ENCODE measurements at places on chromosomes 11 and 22.

DNA sequence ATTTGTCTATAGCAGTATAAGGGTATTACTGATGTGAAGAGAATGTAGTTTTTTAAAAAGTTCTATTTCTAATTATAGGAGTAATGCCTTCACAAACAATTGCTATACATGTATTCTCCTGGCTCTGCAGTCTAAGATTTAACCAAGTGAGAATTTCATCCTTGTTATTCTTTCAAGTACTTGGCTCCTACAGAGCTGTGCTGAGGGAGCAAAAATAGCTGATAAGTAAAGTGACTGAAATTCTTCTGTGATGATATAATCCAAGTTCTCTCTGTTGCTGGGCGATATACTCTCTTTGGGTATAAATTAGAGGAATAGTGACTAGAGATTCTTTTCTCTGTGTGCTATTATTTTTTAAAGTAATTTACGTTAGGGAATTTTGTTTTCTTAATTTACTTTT, 68.0 kb downstream of the PGR start:
- DNase-seq, result no peak

DNA sequence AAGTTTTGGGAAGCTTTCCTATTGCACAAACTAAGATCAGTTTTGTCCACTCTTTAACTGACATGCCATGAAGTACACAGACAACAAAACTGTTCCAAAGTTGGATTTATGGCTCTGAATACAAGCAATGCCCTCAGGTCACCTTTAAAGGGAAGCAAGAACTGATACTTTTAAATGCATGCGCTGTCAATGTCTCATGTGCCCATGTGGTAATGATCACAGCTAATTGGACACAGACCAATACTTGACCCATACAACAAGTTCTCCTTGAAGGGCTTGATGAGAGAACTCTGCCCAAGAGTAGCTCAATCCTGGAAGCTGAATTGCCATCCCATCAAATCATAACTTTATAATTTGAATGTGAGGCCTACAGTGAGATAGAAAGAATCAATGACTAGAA, 624.9 kb downstream of the ETS1 start:
- DNase-seq, result no peak

GRCh38 chr11:36057379-36058042, 113.6 kb downstream of the LDLRAD3 start:
- no peak for DNase-seq

DNA sequence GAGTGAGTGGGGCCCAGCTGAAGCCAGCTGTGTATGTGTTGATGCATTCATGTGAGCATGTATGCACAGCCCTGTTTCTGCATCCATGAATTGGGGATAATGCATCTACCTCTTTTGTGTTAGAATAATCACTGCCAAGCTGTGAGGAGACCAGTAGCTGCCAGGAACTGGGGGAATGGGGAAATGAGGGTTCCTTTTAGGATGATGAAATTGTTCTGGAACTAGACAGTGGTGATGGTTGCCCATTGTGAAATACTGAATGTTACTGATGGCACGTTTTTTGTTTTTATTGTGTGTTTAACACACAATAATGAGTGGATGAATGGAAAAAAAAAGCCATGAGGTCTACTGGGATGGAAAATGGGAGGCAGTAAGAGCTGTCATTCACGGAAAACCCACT, 45.3 kb upstream of the WNT11 start:
- DNase-seq, result no peak

- no peak for DNase-seq
Measured at GRCh38 chr22:40009951-40010671, 15.4 kb downstream of the FAM83F start.

DNA sequence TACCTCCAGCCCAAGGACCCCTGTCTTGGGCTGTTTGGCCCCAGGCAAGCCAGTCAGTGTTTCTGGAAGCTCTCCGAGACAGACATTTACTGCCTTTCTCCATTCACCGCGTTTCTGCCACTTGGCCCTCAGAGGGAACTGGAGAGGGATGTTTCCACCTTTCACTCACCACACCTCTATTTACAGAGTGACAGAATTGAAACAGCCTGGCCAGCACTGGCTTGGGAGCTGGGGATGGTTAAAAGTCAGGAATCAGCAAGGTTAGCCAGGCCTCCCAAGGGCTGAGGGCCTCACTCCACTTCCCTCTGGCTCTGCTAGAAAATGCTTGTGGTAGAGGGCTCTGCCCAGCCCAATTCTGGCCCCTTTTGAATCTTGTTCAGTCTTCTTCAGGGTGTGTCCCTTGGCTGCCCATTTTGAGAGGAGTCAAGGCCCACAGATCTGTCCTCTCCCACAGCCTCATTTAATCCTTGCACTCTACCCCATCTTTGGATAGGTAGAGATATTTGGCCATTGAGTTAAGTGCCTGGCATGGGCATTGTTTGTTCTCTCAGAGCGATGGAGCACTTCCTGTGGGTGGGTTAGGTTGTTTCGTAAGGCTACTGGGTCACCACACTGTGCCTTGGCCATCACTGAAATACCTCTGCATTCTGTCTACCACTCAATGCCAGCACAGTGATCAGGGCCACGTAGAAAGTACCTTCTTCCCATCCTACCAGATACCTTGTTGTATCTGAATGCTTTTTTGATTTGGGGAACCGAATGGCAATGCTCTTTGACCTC, 119.2 kb downstream of the MICAL2 start:
- DNase-seq, result no peak

GRCh38 chr11:63574856-63575602, 11.8 kb upstream of the PLAAT2 start:
- DNase-seq, result no peak

GRCh38 chr11:63708764-63709163, 27.5 kb downstream of the RTN3 start:
- no peak for DNase-seq

- no peak for DNase-seq
Measured at GRCh38 chr11:112655371-112655770, 305.8 kb upstream of the NCAM1 start.

DNA sequence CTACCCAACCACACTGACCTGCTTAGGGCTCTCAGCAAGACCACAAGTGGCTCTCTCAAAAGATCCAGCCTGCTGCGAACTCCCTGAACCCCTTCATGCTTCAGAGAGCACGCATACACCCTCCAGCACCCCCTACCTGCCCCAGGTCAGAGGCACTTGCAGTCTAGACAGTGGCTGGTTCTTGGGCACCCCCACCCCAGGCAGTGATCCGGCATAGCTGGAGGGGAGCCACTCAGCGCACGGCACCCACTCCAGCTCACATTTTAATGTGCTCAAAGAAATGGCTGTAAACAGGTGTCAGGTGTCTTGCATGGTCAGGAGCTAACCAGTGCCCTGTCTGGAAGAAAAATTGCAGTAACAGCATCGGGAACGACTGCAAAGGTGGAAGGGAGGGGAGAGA, 140.8 kb downstream of the PKNOX2 start:
- no peak for DNase-seq

DNA sequence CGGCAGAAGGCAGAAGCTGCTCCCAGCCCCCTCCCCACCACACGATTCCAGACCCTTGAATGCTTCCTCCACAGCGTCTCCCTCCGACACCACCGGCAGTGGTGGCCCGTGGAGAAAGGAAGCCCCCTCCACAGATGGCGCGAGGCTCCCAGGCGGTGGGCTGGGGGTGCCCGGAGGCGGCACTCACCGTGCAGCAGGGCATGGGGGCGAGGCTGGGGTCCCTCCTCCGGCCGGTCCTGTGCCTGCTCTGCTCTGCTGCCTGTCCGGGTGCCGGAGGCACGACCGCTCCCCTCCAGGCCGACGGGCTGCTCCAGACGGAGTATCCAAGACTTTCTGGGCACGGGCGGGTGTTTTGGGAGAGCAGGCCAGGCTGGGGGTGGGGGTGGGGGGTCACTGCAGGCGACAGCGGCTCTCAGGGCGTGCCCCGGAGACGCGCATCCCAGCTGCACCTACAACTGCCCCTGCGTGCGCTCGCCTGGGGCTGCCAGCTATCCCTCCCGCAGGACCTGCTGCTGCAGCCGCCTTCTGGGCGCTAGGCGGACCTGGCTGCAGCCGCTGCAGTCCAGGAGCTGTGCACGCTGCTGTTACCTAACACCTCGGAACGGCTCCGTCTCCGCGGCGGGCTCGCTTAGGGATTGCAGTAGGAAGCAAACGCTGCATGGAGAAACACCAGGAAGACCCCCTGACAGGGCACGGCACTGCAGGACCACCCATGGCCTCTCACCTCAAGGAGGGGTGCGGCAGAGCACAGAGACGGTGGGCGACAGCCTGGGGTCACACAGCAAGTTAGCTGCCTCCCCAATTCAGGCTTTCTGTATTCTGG, 15.2 kb downstream of the MRGPRG start:
- DNase-seq, result no peak

Data from HS-27A (cell line).